ENCODE measurements at places on chromosomes 3 and 15.

DNA sequence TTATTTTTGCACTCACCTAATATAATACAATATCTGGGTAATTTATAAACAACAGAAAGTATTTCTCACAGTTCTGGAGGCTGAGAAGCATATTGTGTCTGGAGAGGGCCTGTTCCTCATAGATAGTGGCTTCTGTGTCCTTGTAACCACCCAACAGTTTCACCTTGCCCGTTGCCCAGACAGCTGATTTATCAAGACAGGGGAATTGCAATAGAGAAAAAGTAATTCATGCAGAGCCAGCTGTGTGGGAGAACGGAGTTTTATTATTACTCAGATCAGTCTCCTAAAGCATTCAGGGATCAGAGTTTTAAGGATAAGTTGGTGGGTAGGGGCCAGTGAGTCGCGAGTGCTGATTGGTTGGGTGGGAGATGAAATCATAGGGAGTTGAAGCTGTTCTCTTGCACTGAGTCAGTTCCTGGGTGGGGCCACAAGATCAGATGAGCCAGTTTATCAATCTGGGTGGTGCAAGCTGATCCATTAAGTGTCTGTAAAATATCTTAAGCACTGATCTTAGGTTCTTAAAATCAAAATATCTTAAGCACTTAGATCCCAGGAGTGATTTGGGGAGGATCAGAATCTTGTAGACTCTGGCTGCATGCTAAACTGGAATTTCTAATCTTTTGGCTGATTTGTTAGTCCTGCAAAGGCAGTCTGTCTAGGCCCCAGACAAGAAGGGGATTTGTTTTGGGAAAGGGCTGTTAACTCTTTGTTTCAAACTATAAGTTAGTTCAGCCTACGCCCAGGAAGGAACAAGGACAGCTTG is 33.9 kb upstream of the C15orf39 start:
- no peak for DNase-seq

DNA sequence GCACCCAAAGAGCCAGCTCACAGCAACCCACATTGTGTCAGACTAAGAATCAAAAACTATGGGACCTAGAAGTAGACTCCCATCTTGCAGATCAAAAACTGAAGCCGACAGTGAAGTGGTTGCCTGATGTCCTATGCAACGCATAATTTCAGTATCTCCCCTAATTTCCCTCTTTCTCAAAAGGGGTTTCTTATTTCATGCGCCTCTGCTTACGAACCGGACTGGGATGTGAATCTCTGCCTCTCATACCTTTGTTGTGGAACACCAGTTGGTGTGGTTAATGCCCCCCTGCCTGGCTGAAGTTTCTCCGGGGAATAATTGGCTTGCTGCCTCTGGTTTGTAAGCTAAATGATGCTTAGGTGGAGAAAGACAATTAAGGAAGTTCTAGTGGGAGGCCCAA is 514 bp upstream of the FAM174B start:
- DNase-seq, result no peak

- no peak for DNase-seq
Measured at GRCh38 chr3:71528816-71529215, 54.7 kb downstream of the FOXP1 start.

DNA sequence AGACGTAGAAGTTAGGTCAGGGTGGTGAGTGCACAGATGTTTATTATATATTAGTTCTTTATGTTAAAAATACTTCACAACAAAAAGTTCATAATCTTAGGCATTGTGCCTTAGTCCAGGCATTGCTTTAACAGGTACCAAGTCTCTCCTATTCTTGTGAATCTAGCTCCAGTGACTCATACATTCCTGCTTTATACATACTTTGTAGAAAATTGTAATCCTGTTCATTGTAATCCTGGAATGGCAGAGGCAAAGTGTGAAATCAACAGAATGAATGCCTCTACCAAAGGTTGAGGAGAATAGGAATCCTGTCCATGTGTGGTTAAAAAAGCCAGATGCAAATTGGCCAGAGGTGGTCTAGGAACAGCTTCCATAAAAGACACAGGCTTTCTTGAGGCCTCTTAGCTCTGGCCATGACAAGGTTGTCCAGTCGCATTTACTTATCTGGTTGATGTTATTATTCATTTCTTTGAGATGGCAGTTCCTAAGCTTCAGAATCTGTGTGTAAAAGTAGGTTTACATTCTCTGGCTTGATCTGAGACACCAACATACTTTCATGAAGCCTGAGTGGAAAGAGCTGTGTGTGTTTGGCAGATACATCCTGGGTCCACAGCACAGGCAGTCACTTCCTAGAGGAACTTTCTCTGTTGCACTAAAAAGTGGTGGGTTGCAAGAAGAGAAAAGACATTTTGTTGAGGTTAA is 109.0 kb downstream of the CDIN1 start:
- DNase-seq, result no peak

DNA sequence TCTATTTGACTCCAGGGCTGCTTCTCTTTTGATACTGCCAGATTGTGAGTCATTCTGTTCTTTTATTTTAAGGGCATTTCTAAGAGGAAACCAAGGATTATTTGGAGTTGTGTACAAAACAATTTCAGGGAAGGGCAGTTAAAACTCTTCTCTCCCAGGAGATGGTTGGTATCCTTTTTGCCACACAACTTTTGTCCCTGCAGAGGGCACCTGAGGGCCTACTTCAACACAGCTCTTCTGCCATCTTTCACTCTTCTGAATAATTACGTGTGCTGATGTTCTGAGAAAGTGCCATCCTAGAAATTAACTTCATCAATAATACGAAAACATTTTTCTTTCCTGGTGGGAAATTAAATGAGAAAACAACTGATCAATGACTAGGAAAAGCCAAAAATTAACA is 75.7 kb upstream of the GADL1 start:
- DNase-seq, result no peak

GRCh38 chr3:188212308-188212969 is 58.5 kb downstream of the LPP start:
- no peak for DNase-seq

DNA sequence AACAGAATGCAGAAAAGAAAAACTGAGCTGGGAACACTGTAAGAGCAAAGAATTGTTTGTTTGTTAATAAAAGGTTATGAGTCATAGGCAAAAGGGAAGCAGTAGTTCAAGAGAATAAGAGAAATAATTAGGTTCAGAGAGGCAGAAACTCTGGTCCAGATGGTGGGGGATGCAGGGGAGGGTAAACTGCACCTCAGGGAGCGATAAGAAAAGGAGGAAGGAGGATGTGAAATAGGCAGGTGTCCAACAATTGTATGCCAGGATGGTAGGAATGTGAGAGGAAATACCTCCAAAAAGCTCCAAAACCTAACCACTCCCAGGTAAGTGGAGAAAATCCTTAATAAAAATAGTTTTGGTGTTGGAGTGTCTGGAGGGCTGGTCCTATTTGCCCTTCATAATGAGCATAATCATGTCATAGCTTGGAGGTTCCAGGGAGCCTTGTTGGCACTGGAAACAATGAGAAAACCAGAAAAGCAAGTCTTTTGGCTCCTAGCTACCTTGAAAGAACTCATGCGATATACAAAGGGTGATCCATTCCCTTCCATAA is 405.4 kb upstream of the TBL1XR1 start:
- no peak for DNase-seq

DNA sequence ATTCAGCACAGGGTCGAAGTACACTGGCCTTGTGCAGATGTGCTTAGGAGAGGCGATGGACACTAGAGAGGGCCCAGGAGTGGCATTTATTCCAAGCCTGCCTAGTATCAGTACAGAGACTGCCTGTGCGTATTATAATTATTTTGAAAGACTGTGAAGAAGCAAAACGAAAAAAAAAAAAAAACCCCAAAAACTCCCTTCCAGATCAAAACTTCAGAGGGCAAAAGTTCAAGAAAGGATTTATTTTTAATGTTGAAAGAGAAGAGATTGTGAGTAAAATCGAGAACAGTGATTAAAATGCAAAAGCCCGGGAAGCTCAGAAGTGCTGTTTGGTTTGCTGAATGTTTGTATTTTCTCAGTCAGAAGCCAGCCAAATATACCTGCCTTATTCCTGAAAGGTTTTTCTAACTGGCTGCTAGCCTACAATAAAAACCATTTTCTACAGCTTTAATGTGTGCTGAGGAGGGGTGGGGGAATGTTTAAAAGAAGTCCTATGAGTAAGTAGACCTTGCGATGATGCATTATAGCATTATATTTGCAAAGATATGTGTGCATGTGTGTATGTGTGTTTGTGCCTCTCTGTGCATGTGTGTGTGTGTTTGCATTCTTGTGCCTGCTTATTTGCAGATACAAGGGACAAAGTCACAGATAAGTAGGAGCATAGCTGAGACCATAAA is 19.3 kb upstream of the LZTFL1 start:
- DNase-seq, result no peak

DNA sequence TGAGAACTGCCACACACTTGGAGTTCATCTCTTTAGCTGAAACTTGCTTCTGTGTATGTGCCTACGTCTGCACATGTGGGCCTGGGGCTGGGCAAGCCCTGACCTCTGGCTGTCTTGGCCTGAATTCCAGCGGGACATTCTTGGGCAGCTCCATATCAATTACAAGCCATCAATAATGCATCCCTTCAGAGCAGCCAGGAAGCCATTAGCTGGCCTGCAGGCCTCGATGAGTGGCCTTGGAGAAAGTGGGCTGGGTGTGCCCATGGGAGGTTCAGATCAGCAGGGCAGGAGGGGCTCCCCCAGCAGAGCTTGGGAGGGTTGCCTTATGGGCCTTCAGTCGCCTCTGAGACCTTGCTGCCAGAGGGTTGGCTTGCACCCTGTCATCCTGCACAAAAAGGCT is 124.1 kb downstream of the ETFA start:
- DNase-seq, result no peak

- no peak for DNase-seq
Measured at GRCh38 chr15:78909791-78910228, 35.0 kb downstream of the CTSH start.

- DNase-seq, result no peak
Measured at GRCh38 chr3:98986073-98986472, 84.6 kb upstream of the DCBLD2 start.

GRCh38 chr3:47715928-47716327 is 65.8 kb downstream of the SMARCC1 start:
- no peak for DNase-seq

DNA sequence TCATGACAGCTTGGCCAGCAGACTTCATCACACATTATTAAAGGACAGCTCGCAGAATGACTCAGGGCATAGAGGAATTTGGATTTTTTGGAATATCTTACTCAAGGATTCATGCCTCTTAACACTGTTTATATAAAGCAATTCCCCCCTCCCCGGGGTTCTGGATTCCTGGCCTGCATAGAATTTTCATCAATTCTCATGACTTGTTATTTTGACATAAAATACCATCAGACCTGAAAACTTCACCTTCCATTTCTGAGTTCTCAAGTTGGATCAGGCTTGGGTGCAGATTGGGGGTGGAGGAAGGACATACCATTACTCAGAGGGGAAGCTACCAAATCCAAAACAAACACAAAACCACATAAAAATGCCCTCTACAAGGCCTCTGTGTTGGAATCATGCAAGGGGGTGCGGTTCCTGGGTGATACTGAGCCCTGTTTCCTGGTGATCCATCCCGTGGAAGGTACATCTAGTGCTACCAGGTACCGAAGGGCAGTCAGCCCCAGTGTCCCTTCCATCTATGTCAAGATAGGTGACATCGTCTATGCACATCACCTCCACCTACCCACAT is 95.3 kb downstream of the DAPK2 start:
- no peak for DNase-seq

- DNase-seq, result peak; percentile 65
Measured at GRCh38 chr3:52039846-52040245, 16.5 kb downstream of the DUSP7 start.

DNA sequence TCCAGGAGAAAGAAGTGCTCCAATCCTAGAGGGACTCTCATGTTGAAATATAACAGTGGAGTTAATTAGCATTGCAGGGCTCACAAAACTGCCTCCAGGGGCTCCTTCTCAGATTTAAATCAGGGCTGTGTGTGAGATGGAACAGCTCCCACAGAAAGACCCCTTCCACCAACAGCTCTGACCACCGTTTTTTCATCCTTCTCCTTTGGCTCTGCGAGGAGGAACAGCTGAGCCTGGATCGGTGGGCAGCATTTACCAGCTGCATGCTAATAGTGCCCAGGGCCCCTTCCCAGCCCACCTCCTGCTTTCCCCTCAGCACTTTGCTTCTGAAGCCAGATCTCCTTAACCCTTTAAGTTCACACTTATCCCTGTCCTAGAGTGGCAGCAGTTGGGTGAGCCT is 119.2 kb upstream of the UBE2E1 start:
- no peak for DNase-seq

- no peak for DNase-seq
Measured at GRCh38 chr3:143283432-143284128, 164.0 kb downstream of the CHST2 start.

- no peak for DNase-seq
Measured at GRCh38 chr3:195448205-195448875, 5.5 kb upstream of the ACAP2 start.

- no peak for DNase-seq
Measured at GRCh38 chr3:31947671-31948091, 33.4 kb downstream of the OSBPL10 start.

All from left lung (tissue), 14 donors.